ENCODE measurements at places on chromosomes 2 and 18. TPM values are rescaled to one million over a fixed set of nuclear protein-coding genes. Genes with fewer than 3 reads are reported as not detected.

- H3K4me1 ChIP-seq, result peaks cover 66% of the 10 kb centered on the region
- H3K27me3 ChIP-seq, result no peaks in the 10 kb centered on the region
- no peak overlapping the region for H3K4me3 ChIP-seq
- no peak for DNase-seq
- H3K27ac ChIP-seq, result no peak overlapping the region
- no peaks in the 10 kb centered on the region for H3K36me3 ChIP-seq
These were observed 2.2 kb downstream of the PLEKHA3 start for GRCh38 chr2:178482437-178482836.

GRCh38 chr2:74841641-74842040 lies 7.7 kb downstream of the HK2 start:
- H3K27ac ChIP-seq, result no peak overlapping the region
- no peaks in the 10 kb centered on the region for H3K4me1 ChIP-seq
- peaks cover 5% of the 10 kb centered on the region for H3K27me3 ChIP-seq
- no peak for DNase-seq
- H3K36me3 ChIP-seq, result no peaks in the 10 kb centered on the region

DNA sequence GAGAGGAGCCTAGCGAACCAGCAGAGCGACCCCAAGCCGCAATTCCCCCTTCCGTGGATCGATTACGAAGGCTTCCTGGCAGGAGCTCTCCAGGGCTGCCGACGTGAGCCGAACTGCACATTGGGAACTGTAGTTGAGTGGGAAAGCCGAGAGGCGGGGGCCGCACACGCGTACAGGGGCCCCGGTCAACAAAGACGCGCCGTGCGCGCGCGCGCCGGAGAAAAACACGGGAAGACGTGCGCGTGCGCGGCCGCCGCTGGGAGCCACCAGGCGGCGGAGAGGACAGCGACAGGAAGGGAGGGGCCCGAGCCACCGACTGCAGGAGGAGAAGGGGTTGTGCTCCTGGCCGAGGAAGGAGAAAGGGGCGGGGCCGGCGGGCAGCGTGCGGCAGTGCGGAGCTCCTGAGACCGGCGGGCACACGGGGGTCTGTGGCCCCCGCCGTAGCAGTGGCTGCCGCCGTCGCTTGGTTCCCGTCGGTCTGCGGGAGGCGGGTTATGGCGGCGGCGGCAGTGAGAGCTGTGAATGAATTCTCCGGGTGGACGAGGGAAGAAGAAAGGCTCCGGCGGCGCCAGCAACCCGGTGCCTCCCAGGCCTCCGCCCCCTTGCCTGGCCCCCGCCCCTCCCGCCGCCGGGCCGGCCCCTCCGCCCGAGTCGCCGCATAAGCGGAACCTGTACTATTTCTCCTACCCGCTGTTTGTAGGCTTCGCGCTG lies at the start of gene SPAST:
TSS of gene SPAST (plus strand) at position 247 of the 711 bp plus-strand sequence. CDS start at position 523, 276 bp downstream.
- H3K4me1 ChIP-seq, result no peaks in the 10 kb centered on the region
- no peaks in the 10 kb centered on the region for H3K36me3 ChIP-seq
- H3K27ac ChIP-seq, result peak within 1 kb of the TSS; percentile 72
- DNase-seq, result peak; percentile 93
- peak within 1 kb of the TSS; percentile 77 for H3K4me3 ChIP-seq

DNA sequence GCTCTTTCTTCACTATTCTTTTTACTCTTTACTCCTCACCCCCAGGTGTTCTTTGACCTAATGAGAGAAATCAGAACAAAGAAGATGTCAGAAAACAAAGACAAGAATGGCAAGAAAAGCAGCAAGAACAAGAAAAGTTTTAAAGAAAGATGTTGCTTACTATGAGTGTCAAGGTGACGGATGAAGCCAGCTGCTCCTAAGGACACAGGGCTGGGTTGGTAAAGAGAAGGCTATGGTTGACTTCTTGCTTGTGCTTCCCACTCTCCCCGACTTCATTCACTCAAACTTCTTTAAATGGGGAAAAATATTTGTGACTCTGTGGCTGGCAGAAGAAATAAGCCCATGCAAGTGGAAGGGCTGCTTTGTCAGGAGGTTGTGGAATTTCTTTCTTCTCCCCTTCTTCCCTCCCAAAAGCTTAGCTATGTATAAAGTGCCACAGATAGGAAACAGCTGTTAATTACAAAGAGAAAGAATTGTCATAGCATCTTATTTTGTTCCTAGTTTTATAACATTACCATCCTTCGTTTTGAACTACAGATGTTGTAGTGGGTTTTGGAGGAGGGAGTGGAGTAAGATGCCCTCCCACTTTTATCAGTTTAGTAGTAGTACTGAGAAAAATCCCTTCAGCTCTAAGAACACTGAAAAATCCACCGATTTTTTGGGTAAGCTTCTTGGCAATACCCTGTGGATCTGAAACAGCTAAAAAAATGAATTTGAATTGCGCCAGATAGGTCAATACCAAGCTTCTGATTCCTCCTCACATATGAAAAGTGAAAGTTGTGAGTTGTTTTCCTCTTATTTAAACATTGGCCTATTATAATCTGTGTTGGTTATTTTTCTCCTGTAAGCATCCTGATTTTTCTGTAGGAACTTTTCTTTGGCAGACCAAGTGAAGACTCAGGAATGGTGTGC lies 40.7 kb downstream of the RALB start:
- H3K27ac ChIP-seq, result no peak overlapping the region
- H3K36me3 ChIP-seq, result no peaks in the 10 kb centered on the region
- H3K27me3 ChIP-seq, result no peaks in the 10 kb centered on the region
- DNase-seq, result no peak
- H3K4me1 ChIP-seq, result no peaks in the 10 kb centered on the region
- H3K4me3 ChIP-seq, result no peak overlapping the region

DNA sequence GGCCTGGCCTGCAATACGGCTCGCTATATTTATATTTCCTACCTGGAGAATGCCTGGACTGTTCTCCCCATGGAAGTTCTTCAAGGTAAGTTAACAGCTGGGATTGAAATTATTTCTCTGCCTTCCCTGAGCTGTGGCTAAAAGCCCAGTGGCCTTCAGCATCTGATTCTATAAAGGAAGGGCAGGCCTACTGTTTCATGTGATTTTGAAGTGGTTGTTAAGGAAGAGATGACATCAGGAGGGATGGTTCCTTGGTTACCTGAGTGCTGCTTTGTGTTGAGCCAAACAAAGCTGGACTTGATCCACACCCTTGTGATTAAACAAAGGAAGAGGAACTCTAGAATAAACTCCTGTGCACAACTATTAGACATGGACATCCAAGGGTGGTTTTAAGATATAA lies 61.6 kb downstream of the MFSD6 start:
- no peaks in the 10 kb centered on the region for H3K27me3 ChIP-seq
- H3K27ac ChIP-seq, result peak overlapping the region; percentile 27
- no peak for DNase-seq

- H3K27ac ChIP-seq, result no peak overlapping the region
- H3K27me3 ChIP-seq, result no peaks in the 10 kb centered on the region
- H3K36me3 ChIP-seq, result no peaks in the 10 kb centered on the region
- no peak for DNase-seq
These were observed 284.4 kb upstream of the RGPD4 start for GRCh38 chr2:107542314-107542740.

GRCh38 chr2:75035444-75036353 lies 77.3 kb downstream of the POLE4 start:
- H3K4me1 ChIP-seq, result no peaks in the 10 kb centered on the region
- peak overlapping the region; percentile 39 for H3K27ac ChIP-seq
- no peak overlapping the region for H3K4me3 ChIP-seq
- no peak for DNase-seq
- H3K36me3 ChIP-seq, result peaks cover 4% of the 10 kb centered on the region
- no peaks in the 10 kb centered on the region for H3K27me3 ChIP-seq

GRCh38 chr2:240624950-240625621 lies at the start of gene GPR35:
GPR35 (plus strand) TSS chr2:240625480; CDS start chr2:240629953, 4,473 bp downstream.
- DNase-seq, result no peak
- no peak within 1 kb of the TSS for H3K4me3 ChIP-seq
- no peak within 1 kb of the TSS for H3K27ac ChIP-seq
- no peaks in the 10 kb centered on the region for H3K27me3 ChIP-seq
- peaks cover 5% of the 10 kb centered on the region for H3K36me3 ChIP-seq
- H3K4me1 ChIP-seq, result peaks cover 11% of the 10 kb centered on the region

GRCh38 chr2:227451655-227451992 lies 20.3 kb upstream of the AGFG1 start:
- no peak overlapping the region for H3K27ac ChIP-seq
- no peaks in the 10 kb centered on the region for H3K36me3 ChIP-seq
- H3K4me3 ChIP-seq, result no peak overlapping the region

DNA sequence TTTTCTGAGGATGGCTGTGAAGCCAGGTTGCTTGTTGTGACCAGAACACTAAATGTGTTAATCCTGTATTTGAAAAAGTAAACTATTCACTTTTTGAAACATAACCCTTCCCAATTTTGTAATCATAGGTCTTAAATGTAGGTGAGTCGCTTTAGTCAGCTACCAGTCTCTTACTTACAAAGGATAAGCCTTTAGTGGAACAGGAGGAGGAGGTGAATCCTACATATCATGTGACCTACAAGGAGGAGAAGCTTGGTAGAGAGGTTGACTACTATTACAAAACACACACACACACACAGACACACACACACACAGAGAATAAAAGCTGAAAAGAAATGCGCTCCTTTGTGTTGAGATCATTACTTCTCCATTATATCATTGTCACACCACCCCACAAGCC lies 59.9 kb upstream of the SPAG16 start:
- no peaks in the 10 kb centered on the region for H3K4me1 ChIP-seq
- no peaks in the 10 kb centered on the region for H3K27me3 ChIP-seq
- no peak for DNase-seq
- H3K4me3 ChIP-seq, result no peak overlapping the region

- DNase-seq, result no peak
- peak overlapping the region; percentile 19 for H3K4me3 ChIP-seq
- H3K27me3 ChIP-seq, result peaks cover 20% of the 10 kb centered on the region
- no peaks in the 10 kb centered on the region for H3K36me3 ChIP-seq
- peaks cover 7% of the 10 kb centered on the region for H3K4me1 ChIP-seq
- no peak overlapping the region for H3K27ac ChIP-seq
These were observed 11.2 kb upstream of the CXXC1 start for GRCh38 chr18:50298443-50299284.

DNA sequence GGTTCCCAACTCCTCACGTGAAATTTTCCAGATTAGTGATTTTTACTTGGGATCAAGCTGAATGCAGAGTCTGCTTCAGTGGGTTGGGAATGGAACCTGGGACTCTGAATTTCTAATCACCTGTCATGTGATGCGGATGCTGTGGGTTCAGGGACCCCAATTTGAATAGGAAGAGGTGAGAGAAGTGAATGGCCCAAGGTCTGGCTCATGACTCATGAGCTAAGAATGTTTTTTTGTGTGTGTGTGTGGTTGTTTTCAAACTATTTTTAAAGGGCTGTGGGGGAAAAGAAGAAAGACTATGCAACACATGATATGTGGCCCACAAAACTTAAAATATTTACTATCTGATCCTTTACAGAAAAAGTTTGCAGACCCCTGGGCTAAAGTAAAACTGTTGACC lies 108.5 kb upstream of the CYRIA start:
- H3K27me3 ChIP-seq, result no peaks in the 10 kb centered on the region
- no peak overlapping the region for H3K27ac ChIP-seq
- no peaks in the 10 kb centered on the region for H3K4me1 ChIP-seq
- no peak overlapping the region for H3K4me3 ChIP-seq
- DNase-seq, result no peak
- no peaks in the 10 kb centered on the region for H3K36me3 ChIP-seq

GRCh38 chr2:12244070-12244469 lies 472.7 kb upstream of the TRIB2 start:
- no peaks in the 10 kb centered on the region for H3K36me3 ChIP-seq
- DNase-seq, result no peak
- H3K27me3 ChIP-seq, result no peaks in the 10 kb centered on the region

DNA sequence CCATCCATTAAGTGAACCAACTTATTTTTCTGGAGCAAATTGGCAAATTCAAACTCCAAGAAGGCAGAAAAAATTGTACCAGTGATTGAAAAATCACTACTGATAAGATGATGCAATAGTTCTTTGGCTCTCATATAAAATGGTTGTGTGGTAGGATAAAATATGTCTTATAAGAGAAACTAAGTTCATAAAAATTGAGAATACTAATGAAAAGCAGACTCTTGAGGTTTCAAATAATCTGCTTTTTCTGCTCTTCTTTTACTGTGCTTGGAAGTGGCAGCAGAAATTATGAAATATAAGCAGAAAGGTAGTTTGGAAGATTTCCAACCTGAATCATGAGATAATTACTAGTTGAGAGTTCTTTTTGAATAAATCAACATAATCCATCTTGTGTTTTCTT lies 61.9 kb downstream of the PPP1R1C start:
- H3K27me3 ChIP-seq, result no peaks in the 10 kb centered on the region
- H3K4me1 ChIP-seq, result peaks cover 13% of the 10 kb centered on the region
- H3K27ac ChIP-seq, result no peak overlapping the region
- no peak overlapping the region for H3K4me3 ChIP-seq
- DNase-seq, result no peak
- no peaks in the 10 kb centered on the region for H3K36me3 ChIP-seq

- H3K4me1 ChIP-seq, result peaks cover 7% of the 10 kb centered on the region
- H3K27me3 ChIP-seq, result no peaks in the 10 kb centered on the region
- H3K27ac ChIP-seq, result peak overlapping the region; percentile 68
- no peaks in the 10 kb centered on the region for H3K36me3 ChIP-seq
- no peak for DNase-seq
These were observed 94.4 kb downstream of the MGAT5 start for GRCh38 chr2:134348239-134348638.

DNA sequence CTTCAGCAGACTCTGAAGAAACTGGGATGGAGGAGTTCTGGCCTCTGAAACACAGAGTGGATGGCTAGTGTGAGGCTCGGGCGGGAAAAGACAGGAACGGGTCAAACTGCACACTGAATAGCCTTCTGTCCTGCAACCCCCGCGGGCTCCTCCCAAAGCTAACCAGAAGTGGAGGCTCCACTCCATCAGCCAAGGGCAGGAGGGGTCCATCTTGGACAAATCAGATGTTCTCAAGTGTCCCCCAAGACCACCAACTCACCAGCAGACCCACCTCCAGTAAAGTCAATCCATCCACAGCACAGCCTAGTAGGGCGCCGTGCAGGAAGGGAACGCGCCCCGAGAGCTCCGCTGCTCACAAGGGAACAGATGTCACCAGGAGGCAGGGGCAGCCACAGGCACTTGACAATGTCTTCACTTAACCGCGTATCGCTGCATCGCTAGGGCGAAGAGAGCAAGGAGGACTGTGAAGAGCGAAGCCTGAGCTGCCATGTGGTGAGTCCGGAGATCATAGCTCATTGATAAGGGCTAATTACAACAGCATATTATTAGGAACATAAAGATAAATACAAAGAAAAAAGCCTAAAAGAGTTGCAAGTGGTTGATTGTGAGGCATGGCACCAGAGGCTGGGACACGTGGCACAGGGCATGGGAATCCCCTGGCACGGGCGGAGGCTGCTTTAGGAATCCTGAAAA lies 494.6 kb upstream of the MYT1L start:
- H3K27me3 ChIP-seq, result no peaks in the 10 kb centered on the region
- DNase-seq, result no peak
- H3K4me3 ChIP-seq, result no peak overlapping the region
- no peak overlapping the region for H3K27ac ChIP-seq
- no peaks in the 10 kb centered on the region for H3K4me1 ChIP-seq

DNA sequence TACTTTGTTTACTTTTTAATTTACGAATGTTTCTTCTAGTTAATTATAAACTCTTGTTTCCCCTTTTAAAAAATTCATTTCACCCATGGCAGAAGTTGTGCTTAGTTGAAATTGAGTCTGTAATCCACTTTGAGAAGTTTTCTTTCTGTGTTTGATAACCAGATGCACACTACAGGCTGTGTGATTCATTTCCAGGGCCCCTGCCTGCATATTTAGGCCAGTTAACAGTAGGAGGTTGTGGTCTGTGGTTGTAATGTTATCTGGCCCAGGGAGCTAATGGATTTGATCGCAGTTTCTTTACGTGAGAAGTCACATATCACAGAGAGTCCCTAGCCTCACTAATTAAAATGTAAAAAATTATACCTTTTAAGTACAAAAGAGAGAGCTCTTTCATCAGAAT lies 3.3 kb downstream of the CDH7 start:
- no peaks in the 10 kb centered on the region for H3K36me3 ChIP-seq
- H3K4me1 ChIP-seq, result no peaks in the 10 kb centered on the region
- H3K4me3 ChIP-seq, result no peak overlapping the region
- H3K27ac ChIP-seq, result no peak overlapping the region
- no peak for DNase-seq

BMP10 gene
- total RNA-seq, result not detected

MEIS1 gene
- 14.7 TPM for total RNA-seq

LRPPRC gene
- 48.4 TPM for total RNA-seq

Measured in tibial nerve (tissue), 4 donors.